ENCODE measurements at places on chromosomes 3 and 15.

GRCh38 chr3:13878281-13879101 lies 1.4 kb downstream of the WNT7A start:
- no peak for DNase-seq

GRCh38 chr3:66021731-66022131 lies 17.0 kb downstream of the MAGI1 start:
- DNase-seq = no peak

- no peak for DNase-seq
Measured at GRCh38 chr3:151816091-151816604, 2.2 kb downstream of the AADAC start.

DNA sequence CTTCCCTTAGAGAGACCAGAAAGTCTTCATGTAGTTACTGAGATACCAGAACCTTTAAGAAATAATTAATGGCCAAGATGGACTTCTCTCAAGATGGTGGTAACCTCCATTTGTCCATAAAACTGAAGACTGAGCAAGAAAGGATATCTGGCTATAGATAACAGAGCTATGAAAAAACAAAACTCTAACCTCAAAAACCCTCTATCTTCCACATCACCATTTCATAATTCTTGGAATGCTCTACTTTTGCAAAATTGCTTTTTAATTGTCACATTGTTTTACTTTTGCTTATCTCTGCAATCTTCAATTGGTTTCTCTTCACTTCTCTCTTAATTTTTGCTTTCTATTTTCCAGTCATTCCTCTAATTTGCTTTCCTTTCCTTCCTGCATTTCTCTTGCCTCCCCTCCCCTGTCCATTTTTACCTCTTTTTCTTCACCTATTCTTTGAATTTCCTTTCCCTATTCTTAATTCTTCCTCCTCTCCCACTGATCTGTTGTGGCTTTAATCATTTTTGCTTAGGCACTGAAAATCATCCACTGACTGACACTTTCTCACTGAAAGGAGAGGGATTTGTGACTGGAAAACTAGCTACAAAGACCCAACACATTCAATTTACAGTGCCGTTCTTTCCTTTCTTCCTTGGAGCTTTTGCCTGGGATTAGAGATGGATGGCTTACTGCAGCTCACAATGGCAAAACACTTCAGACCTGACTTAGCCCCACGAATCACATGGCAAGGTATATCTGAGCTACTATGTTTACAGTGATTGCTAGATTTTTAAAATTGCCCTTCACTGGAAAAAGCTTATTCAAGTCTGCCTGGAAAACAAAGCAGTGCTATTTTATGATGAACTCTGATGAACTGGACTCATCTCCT lies 242.8 kb downstream of the CHST2 start:
- DNase-seq = no peak

DNA sequence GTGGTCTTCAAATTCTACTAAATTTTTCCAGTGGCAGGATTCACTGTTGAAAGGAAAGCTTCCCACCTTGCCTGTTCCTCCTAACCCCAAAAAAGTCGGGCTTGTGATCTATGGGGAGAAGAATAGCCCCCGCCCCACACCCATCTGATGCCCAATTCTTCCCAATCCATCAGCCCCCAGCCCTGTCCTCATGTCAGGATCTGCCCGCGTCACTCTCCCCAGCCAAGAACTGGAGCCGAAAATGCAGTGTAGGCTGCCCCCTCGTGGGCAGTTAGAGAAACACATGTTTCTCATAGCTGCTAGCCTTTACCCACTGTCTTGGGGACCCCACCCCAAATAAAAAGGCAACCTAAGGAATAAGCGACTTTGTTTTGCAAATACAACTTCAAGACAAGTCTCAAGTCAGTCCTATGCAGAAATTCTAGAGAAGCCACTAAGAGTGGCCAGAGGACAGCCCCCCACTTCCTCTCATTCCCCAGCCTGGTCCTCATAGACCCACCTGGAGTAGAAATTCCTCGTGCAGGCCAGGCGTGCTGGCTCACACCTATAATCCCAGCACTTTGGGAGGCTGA lies 13.0 kb upstream of the CSK start:
- no peak for DNase-seq

DNA sequence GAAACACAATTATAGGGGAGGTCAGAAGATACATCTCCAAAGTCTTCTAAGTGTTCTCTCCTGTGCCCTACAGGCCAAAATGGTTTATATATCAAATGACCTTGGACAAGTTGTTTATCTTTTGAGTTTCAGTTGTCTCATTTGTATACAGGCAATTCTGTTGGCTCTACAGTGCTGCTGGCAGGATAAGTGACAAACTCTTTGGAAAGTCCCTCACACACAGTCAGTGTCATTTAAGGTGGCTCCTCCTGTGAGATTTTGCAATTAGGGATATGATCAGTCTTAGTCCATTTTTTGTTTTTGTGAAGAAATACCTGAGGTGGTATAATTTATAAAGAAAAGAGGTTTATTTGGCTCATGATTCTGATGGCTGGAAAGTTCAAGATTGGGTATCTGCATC lies 1035.8 kb upstream of the CFAP20DC start:
- no peak for DNase-seq

DNA sequence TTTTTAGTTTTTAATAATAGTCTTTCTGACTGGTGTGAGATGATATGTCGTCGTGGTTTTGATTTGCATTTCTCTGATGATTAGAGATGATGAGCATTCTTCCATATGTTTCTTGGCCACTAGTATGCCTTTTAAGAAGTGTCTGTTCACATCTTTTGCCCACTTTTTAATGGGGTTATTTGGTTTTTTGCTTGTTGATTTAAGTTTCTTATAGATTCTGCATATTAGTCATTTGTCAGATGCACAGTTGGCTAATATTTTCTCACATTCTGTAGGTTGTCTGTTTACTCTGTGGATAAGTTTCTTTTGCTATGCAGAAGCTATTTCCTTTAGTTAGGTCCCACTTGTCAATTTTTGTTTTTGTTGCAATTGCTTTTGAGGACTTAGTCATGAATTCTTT lies 185.4 kb downstream of the SUCNR1 start:
- no peak for DNase-seq

DNA sequence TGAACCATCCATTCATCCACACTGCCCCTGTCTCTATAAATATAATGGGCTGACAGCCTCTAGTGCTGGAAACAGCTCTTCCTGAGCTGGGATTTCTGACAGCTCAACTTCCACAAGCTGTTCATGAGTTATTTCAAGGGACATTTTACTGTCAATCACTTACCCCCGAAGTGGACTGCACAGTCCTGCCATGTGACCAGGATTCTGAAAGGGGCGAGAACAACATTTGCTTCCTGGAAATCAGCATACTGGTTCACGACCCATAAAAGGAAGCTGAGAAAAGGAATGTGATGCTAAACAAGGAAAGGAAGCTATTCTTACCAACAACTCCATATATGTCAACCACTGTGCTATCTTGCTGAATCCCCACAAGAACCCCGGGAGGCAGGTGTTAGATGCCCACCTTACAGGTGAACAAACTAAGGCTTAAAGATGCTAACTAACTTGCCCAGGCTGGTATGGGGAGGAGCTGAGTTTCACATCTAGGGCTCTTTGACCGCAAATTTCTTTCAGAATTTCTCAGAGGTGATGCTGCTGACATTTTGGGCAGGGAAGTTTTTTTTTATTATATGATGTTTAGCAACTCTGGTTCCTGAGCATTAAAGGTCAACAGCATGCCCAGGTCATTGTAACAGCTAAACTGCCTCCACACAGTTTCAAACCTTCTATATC lies 16.5 kb upstream of the REC114 start:
- no peak for DNase-seq

GRCh38 chr3:109387201-109387600 lies 49.9 kb upstream of the DPPA4 start:
- no peak for DNase-seq

- DNase-seq = no peak
Measured at GRCh38 chr15:43102187-43102586, 3.7 kb downstream of the UBR1 start.

GRCh38 chr3:152317184-152317583 lies 48.5 kb downstream of the MBNL1 start:
- no peak for DNase-seq

DNA sequence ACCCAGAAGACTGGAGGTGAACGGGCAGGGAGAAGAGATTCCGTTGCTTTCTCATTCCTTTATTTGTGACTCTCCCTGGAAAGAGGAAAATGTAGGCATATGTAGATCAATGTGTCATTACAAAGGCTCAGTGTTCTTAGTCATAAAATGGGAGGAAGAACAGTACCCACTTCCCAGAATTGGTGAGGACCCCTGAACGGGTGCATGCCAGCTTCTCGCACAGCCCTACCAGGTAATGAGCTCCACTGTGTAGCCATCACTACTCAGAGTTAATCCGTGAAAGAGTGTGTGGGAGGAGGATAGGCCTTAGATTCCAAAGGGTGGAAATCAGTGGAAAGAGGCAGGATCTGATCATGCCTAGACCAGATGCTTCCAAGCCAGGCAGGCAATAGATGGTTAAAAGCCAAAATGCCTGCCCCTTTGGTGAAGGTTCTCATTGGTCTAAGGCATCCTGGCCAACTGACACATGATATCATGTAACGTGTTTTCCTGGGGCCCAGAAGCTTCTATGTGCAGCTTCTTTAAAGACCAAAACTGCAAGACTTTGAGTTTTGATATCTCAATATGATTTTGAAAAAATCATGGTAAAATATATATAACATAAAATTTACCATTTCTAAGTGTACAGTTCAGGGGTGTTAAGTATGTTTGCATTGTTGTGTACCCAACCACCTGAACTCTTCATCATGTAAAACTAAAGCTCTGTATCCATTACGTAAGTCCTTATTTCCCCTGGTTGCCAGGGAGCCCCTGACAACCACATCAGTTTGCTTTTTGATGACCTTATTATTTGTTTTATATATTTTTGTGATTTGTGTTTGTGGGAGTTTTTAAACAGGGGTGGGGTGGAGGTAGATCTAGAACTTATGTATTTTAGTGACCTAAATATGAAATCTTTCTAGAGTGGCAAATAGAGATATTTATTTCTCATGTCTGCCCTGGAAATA lies 402.2 kb upstream of the CFAP20DC start:
- no peak for DNase-seq

DNA sequence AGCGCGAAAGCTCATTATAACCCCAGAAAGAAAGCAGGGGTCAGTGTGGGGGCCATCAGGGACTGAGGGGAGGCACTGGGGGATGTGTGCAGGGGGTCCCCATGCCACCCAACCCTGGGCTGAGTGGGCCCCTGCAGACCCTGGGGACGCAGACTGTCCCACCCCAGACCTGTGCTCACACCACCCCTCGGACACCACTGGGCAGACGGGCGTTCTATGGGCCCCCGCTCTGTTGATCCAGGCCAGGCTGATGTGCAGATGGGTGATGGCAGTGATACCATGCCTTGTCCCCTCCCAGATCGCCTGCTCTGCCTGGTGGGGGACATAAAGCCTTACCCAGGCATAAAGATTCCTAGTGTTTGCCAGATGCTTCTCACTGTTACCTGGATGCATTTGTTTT lies 259.7 kb upstream of the TLE3 start:
- no peak for DNase-seq

DNA sequence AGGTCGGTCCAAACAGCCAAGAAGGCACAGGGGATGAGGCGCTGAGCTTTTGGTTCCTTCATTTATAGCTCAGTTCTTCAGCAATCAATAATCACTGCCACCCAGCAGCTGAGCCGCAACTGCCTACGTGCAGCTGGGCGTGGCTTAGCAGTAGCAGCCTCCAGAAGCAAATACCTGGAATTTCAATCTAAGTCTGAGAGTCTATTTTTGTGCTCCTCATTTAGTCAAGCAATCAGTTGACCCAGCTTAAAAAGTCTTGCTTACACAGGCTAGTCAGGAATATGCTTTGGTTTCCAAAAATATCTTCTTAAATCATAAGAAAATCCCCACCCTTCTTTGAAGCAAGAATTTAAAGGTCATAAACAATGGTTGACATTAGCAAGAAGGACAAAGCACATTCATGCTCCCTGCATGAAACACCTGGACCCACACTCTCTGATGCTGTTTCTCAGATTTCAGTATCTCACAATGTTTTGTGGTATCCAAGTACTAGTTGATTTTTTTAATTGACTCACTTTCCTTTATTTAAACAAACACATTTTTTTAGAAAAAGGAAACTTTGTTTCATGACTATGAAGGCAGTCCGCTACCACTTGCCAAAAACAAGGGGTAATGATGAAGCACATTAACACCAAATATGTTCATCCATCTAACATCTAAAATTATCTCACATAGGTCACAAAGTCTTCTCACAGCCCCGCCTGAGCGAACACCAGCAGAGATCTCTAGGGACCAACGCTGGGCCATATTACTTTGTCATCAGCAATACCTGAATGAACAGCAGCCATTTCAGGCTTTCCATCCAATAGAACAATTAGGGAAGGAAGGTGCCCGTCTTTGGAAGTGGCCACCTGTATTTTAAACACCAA lies 106.1 kb downstream of the OXNAD1 start:
- DNase-seq = no peak

GRCh38 chr3:86923071-86923491 lies 67.9 kb downstream of the VGLL3 start:
- DNase-seq = no peak

DNA sequence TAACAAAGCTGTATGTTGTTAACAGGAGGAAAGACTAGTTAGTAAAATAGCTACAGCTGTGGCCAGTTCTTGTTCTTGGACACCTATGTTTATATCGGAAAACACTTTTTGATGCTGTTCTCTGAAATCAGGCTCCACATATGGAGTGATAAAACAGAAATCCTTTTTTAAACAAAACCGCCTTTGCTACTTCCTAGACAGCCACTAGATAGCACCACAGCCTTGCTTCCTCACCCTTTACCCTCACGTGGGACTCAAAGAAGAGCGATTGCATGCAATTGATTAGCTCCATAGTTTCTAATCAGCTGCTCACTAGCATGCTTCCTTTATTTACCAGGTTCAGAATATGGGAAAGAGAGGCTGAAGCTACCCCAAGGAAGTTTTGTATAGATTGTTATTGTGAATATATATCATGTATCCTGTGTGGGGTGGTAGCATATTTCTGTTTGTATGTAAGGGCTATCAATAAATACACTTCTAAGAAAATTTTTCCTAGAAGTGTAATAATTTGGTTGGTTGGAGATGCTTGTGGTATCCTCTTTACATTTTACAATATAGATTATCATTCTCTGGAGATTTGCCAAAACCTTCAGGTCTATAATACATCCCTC lies 4.3 kb upstream of the MTFMT start:
- DNase-seq = no peak

DNA sequence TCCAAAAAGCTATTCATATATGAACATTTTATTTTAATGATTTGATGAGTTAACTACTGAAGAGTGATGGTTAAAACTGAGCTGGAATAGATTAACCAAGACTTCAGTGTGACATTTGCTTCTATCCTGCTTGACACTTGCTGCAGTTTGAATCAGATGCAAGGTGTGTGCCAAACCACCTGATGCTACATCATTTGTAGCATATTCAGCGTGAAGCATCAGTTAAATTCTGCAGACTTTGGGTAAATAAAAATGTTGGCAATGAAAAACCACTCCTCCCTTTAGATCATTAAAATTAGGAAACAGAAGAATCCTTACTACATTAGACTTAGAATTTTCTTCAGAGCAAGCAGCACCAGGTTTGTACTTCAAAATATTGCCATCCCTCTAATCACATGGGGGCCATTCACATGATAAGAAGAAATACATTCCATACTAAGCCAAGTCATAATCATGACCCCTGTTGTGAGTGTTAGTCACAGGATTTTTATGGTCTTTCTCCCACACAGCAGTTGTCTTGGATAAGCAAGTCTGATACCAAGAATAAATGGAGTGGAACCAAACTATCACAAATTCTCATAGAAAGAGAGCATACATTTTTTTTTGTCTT lies 160.7 kb upstream of the TNIK start:
- DNase-seq = no peak

GRCh38 chr3:109116031-109116430 lies 1.9 kb downstream of the MORC1 start:
- DNase-seq = no peak
